Stimulated activated CD8-positive, alpha-beta memory T cell treated with anti-CD3 and anti-CD28 coated beads, Interleukin-2, amount 100 ng/mL, for 1 hour (primary cell): ENCODE measurements at places on chromosomes 12 and 14.

GRCh38 chr14:104891121-104891551 is 26.1 kb downstream of the CEP170B start:
- no peak for DNase-seq

- no peak for DNase-seq
Measured at GRCh38 chr12:97821806-97822205, 359.2 kb downstream of the RMST start.

DNA sequence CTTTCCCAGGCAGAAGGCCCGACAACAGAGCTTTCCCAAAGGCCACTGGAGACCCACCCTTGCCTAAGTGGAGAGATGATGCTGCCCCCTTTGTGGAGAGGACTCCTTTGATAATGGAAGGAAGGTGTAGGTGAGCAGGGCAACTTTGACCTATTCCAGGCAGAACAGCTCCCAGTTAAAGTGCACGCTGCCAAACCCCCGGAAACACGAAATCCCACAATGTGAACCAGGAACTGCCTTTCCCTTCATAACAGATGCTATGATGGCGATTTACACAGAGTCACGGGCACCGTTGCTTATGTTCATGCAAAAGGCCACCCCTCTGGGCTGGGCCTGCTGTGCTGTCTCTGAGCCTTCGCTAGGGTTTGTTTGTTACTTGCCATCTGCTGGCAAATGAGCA is 34.6 kb downstream of the PRIMA1 start:
- DNase-seq: no peak

DNA sequence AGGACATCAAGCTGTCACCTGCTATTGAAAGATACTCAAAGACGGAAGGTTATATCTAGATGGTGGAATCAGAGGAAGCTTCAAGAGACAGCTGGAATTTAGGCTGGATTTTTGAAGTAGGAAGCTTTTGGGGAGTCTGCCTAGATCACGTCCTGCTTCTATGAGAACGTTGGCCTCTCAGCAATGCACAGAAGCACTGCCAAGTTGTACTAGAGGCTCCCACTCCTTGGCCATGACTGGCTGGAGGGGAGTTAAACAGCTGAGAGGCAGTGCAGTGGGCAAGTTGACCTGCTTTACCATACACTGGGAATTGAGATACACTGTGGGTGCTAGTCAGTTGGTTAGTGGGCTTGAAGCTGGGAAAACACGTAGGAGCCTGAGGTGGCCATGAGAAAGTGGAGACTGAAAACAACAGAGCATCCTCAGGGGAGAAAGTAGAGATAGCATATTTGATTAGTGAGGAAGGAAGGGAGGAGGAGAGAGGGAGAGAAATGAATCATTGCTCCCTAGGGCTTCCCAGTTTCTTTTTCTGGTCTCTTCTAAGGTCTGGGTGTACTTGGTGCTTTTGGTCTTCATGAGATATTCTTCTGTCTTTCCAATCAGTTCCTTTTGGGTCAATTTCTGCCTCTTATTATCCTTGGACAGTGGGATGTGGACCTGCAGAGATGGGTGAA is 110.8 kb downstream of the EMP1 start:
- DNase-seq: no peak

GRCh38 chr14:88496414-88496813 is 58.4 kb downstream of the PTPN21 start:
- no peak for DNase-seq

GRCh38 chr12:57611108-57611826 is at the start of gene ARHGEF25:
Gene ARHGEF25 (plus strand): TSS chr12:57611435. CDS start chr12:57611895, 460 bp downstream.
- peak; percentile 30 for DNase-seq

DNA sequence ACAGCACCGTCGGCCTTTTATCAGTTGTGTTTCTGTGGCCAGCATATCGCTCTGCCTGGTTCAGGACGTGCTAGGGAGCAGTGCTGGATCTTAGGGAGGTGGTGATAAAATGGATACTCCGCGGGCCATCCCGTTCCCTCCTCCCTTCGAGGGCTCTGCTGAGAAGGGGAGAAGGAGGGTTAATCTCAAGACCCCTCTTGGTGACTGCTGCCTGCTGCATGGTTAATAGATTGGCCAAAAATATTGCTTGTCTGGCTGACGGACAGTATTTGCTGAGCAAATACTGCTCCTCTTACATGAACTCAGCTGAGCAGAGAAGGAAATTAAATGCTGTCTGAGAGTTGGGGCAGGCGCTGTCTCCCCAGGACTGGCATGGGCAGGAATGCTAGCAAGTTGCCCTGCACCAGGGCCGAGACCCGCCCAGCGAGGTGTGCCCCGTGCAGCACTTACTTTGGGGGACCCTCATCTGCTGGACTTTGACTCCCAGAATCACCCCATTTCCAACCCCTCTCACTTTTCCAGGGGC is 1.2 kb downstream of the FBRSL1 start:
- DNase-seq: no peak

- DNase-seq: no peak
Measured at GRCh38 chr14:46323404-46323762, 328.2 kb downstream of the RPL10L start.
